ENCODE measurements at places on chromosomes 12 and 14.

- DNase-seq, result no peak
These were observed 58.2 kb downstream of the DIO3 start for GRCh38 chr14:101619484-101619883.

GRCh38 chr12:52232674-52233461 lies at the start of gene KRT7:
TSS of gene KRT7 (plus strand) at chr12:52233243. CDS start at chr12:52233297, 54 bp downstream.
- no peak for DNase-seq

DNA sequence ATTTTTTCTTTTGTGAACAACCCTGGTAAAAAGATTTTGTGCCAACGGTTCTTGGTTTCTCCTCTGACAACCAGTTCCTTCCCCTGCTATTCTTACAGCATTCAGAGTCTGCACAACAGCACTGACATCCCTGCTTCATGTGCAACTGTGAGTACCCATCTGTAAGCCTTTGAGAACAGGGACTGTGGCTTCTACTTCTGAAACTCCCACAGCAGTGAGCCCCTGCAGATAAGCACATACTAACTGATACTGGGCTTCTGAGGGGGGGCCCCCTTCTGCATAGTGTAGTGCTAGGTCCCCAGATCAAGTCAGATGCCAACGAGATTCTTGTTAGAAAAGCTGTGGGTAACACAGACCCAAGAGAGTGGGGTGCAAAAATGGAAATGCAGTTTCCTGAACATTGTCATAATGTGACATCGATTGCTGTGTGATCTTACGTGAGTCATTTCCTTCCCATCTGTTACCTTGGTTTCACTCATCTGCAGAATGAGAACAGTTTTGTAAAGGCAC lies 11.1 kb upstream of the NINJ2 start:
- DNase-seq, result peak; percentile 53

DNA sequence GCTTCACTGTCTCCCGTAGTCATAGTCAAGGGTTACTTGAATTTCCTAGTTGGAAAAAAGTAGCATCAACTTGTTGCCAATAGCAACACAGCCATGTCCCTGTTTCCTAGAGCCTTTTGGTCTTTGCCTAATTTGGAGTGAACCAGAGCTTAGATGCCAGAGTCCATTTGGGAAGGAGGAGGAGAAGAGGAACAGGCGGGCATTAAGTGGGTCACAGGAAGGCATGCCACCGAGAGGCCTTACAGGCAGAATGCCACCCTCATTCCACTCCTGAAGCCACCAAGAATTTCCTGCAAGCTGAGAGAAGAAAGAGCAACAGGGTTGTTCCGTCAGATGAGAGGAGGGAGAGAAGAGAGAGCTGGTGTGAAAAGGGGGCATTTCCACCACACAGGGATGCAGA lies 339.5 kb downstream of the DPF3 start:
- no peak for DNase-seq

Data from activated gamma-delta T cell treated with Interleukin-2 at 50 U/mL for 16 hours (primary cell).